GM13977 (cell line): ENCODE measurements at places on chromosomes 11 and 22.

- DNase-seq = no peak
Observed at GRCh38 chr11:75337195-75337654, 14.2 kb downstream of the ARRB1 start.

- peak; percentile 42 for DNase-seq
Observed at GRCh38 chr11:90220391-90220790, 2.5 kb downstream of the CHORDC1 start.

DNA sequence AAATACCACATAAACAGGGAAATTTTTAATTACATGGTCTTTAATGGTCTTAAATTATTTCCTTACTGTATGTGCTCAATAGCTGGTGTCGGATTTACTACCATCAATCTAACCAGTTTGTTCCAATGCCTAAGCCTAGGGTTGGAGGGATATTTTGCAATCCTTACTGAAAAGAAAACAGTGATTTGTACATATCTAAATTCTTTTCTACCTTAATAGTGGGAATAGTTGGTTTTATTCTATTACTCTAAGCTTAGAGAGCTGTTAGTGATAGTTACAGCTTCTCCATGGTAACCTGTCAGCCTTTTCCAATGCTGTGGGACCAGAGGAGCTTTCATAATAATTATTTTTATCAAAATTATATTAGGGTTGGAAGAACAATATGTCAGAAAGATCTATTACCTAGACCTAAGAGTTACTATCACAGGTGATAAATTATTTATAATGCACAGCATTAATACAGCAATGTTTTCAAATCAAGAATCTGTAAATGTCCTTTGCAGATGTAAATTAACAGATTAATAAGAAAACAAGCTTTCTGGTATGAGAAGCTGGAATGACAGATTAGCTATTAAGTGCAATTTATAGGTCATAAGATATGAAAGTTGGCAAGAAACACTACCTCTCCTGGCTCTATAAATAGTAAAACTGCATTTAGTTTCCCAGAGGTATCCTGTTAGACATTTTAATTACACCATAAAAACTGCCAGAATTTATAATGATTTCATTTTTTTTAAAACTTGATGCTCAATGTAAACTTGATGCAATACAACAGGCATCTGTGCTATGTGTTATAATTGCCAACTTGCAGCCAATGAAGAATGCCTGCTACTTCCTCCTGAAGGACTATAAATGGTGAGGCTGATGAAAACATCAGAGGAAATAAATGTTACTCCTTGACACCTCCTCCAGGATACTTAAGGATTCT lies 262.0 kb upstream of the PITPNB start:
- no peak for DNase-seq

DNA sequence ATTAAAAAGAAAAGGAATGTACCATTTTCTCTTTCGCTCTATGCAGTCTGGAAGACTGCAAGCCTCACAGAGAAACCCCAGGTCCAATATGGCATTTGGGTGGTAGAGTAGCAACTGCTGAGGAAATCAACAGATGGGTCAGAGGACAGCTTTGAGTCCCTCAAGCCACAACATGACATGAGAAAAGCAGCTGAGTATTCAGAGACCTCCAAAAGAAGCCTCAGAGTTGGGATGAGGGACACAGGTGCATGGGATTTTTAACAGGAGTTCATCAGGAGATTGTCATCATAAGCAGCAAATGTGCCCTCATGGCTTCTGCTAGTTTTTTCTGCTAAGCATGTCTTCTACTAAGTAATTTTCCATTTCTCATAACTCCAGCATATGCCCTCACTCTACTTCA lies 111.6 kb downstream of the BLID start:
- DNase-seq = no peak

- DNase-seq = no peak
Observed at GRCh38 chr11:65429724-65430405, 7.3 kb downstream of the NEAT1 start.

DNA sequence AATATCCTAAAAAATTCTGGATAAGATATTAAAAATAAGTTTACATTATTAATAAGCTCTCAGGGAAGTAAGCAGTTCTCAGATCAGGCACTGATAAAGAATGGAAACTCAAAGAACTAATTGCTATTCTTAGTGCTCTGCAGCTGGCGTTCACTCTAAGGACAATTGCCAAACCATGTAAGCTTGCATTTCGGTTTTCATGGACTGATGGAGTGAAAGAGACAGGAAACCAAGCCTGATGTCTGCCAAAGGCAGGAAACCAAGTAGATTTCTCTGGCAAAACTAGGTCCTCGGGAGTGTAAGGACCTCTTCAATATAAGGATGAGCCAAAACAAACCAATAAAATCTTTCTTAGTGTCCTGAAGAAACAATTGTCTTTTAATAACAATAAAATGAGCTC lies 355.2 kb downstream of the RAB38 start:
- DNase-seq = no peak

GRCh38 chr22:25362215-25362882 lies 142.9 kb downstream of the CRYBB2 start:
- peak; percentile 88 for DNase-seq

- no peak for DNase-seq
Observed at GRCh38 chr11:91664521-91664920, 560.1 kb upstream of the FAT3 start.

- no peak for DNase-seq
Observed at GRCh38 chr22:28574159-28574788, 105.4 kb downstream of the TTC28 start.

GRCh38 chr22:22949953-22950352 lies 62.3 kb downstream of the IGLL5 start:
- no peak for DNase-seq

DNA sequence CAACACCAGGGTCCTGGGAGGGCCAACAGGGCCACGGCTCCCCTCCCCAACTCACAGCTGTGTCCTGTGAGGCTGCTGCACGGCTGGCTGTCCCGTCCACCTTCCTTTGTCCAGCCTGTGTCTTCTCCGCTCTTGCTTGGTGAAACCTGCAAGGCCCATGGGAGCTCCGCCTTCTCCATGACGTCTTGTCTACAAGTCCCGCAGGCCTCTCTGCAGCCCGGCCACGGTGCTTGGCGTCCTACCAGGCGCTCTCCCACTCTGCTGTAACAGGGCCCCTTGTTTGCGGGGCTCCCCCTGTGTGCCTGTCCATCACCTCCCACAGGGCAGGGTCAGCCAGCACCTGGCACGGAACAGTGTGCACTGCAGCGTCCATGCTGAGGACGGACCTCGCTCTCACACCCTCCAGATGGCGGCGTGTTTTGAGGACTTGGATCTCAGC lies 866.8 kb downstream of the TBC1D22A start:
- no peak for DNase-seq

- DNase-seq = no peak
Observed at GRCh38 chr11:11105361-11105760, 247.5 kb upstream of the ZBED5 start.

DNA sequence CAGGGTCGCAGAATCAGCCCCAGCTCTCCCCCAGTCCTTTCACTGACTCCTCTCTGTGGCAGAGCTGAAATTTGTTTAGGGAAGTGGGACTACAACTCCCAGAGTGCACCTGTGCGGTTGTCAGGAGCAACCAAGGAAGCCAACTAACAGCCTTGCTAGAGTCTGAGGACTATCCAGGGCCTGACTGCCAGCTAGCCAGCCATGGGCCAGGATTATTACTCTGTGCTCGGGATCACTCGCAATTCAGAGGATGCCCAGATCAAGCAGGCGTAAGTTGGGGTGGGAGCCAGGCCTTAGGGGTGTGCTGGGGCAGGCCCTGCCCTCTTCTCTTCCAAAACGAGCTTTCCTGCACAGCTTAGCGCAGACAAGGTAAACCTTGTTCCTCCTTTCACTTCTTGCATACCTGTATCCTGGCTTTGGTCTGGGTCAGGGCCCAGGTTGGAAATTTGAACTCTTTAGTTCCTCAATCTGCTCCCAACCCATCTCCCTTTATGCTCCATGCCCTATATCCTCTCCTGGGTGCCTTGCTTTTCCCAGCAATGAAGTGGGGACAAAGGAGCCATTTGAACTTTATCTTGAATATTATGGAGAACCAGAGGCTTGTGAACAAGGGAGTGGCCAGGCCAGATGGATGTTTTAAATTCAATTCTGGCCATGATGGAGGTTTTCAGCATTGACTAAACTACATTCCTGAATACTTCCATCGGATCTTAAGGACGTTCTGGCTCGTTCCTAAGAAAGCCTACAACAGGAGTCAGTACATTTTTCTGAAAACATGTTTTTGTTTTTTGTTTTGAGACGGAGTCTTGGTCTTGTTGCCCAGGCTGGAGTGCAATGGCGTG lies at the start of gene DNAJB13:
DNAJB13 (plus strand) TSS at position 158 of the 842 bp plus-strand sequence; CDS start at position 202, 44 bp downstream.
- DNase-seq = peak; percentile 83
